HAP-1 (cell line): ENCODE measurements at places on chromosomes 13 and 19.

- no peak for DNase-seq
Observed at GRCh38 chr13:99063952-99064351, 86.1 kb upstream of the DOCK9 start.

- peak; percentile 5 for DNase-seq
Observed at GRCh38 chr13:113546571-113547237, 37.8 kb upstream of the TFDP1 start.

DNA sequence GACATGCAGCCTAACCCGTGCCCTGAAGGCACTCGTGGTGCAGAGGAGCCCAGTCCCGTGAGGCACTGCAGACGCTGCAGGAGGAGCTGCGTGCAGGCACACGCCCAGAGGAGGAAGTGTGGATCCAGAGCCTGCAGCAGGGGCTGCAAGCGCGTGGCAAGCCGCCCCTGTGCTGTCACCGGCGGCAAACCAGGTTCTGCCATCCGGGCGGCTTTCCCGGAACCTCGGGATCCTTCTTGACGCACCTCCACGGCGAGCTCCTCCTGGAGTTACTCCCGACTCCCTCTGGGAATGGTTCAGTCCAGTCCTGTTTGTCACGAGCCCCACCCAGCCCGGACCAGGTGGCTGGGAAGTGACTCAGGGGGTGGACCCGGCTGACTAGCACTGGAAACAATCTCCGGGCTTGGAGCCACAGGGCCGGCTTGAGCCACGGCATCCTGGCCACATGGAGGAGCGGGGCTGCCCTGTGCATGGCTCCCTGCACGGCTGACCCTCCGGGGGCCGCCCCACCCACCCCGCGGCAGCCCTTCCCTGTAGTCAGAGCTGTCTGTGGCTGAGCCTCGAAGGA lies 10.2 kb downstream of the DPP9 start:
- DNase-seq: no peak

- no peak for DNase-seq
Observed at GRCh38 chr19:14700711-14701375, 11.0 kb downstream of the ZNF333 start.

- DNase-seq: no peak
Observed at GRCh38 chr13:28442839-28443238, 52.1 kb downstream of the FLT1 start.

- DNase-seq: no peak
Observed at GRCh38 chr13:73142071-73142470, 83.3 kb downstream of the KLF5 start.

- DNase-seq: no peak
Observed at GRCh38 chr19:870314-870713, 10.8 kb downstream of the CFD start.

DNA sequence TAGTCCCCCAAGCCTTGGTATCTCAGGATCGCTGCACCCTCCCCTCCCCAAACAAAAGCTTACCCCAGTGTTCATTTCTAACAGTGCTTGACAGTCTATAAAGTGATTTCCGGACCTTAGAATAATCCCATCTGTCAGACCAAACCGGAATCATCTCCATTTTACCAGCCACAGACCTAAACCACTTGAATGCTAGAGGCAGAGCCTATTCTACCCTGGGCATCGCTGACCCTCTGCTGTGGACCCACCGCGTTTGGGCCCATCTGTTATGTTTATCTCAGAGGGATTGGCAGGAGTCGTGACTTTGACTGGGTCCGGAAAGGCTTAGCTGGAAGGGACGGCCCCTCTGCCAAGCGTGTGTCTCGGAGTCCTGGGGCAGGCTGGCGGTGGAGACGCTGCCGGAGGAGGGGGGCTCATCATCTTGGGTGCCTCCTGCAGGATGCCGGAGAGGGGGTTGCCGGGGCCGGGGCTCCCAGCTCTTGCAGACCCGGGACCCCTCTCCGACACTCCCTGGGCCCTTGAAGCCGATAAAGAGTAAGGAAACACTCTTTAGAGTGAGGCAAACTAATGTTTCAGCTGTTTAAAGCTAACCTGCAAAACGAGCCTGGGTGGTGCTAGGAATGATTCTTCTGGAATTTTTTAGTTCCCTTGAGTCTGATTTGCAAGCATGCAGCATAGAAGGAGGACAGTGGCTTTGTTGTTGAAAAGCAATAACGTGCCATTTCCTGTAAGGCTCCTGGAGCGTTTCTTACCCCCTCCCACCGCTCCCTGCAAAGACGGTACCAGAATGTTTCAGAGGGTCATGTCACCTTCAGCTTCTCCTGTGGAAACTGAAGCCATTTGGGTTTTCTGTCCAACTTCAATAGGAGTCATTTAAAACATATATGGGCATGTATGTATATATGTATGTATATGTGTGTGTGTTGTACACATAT lies 1.3 kb downstream of the SLC25A42 start:
- peak; percentile 50 for DNase-seq

DNA sequence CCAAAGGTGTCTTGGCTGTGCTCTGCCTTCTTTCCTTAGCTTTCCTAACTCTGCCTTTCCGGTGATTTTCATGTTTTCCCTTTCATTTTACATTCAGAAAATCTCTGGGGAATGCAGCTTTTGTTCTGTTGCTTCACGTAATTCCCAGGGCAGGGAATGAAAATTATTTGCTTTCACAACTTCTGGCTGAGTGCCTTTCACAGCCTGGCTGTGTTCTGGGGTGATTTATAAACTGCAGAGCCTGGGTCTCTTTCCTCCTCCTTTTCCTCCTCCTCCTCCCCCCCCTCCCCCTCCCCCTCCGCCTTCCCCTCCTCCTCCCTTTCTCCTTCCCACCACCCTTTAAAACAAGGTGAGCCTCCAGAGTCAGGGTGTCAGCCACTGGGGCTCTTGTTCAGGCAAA lies 84.3 kb downstream of the RNASEH2B start:
- DNase-seq: peak; percentile 41

DNA sequence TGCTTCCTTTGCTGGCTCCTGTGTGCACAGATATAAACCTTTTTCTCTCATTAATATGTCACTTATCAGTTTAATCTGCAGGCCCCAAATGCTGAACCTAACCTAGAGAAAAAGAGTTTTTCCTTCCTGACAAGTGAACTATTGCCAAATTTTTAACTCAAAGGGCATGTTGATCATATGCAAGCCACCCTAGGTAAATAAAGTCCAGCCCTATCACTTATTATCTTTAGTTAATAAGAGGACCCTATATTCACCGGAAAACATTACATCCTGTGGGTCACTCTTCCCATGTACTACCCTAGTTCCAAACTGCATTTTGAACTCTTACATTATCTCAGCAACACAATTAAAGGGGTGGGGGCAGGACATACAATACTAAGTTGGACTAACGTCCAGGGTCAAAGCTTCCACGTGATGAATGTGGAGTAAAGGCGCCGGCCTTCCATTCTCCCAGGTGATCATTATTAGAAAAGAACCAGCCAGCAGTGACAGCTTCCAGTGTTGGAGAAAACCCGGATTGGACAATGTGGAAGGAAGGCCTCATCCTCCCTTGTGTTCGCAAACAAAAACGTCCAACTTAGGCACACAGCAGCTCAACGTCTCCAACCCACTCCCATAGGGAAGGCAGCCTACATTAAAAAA lies 86.6 kb downstream of the STK24 start:
- DNase-seq: no peak

GRCh38 chr19:2455851-2456570 lies 748 bp downstream of the LMNB2 start:
- DNase-seq: no peak

DNA sequence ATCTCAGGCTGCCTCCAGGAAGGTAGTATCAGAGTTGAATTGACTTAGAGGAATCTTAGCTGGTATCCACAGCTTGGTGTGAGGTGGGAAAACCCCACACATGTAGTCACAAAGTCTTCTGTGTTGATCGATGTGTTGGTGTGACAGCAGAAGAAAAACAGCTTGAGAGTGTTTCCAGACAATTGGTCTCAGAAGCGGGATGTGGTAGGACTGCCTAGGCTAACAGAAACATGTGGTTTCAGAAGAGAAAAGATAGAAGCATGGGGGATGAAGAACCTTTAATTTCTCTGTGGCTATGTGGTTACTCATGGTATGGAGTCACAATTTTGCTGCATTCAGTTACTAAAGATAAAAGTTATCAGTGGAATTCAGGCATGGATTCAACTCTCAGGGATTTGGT lies 134.7 kb upstream of the SLITRK5 start:
- DNase-seq: no peak

DNA sequence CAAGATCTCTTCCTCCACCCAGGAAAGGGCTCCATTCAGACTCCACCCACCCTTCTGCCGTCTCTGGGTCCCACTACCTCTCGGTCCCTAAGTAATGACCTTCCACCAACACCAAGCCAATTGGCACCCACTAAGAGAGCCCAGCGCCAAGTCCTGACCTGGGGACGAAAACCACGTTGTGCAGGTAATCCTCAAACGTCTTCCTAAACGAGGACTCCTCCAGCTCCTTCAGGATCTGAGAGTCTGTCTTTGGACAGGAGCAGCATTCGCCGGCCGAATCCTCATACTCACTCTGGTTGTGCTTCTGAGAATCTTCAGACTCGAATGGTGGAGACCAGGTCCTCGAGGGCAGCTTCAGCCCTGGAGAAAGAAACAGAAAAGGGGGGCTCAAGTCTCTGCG lies 83.1 kb downstream of the ZNF557 start:
- no peak for DNase-seq

- DNase-seq: no peak
Observed at GRCh38 chr13:75724752-75725517, 88.8 kb downstream of the LMO7 start.

- no peak for DNase-seq
Observed at GRCh38 chr13:110326263-110326904, 19.3 kb downstream of the COL4A2 start.

- peak; percentile 57 for DNase-seq
Observed at GRCh38 chr19:5339950-5340636, 519 bp downstream of the PTPRS start.

- no peak for DNase-seq
Observed at GRCh38 chr13:78881054-78881453, 222.1 kb upstream of the OBI1 start.

- no peak for DNase-seq
Observed at GRCh38 chr13:100338275-100338674, 249.4 kb downstream of the PCCA start.

GRCh38 chr19:16820056-16820455 lies 9.1 kb upstream of the SIN3B start:
- DNase-seq: no peak

- no peak for DNase-seq
Observed at GRCh38 chr19:3211191-3211590, 13.3 kb upstream of the CELF5 start.

- DNase-seq: no peak
Observed at GRCh38 chr19:885536-886224, 7.3 kb downstream of the MED16 start.

DNA sequence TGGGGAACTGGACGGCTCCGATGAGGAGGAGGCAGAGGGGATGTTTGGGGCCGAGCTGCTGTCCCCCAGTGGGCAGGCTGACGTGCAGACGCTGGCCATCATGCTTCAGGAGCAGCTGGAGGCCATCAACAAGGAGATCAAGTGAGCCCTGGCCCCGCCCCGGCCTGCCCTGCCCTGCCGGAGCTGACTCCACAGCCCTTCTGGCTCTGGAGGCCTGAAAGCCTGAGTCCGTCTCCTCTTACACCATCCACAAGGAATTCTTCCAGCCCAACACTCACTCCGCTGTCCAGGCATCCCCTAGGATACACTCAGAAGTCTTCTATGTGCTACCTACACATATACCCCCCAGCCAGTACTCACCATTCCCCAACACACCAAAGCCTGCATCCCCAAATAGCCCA lies 17.4 kb downstream of the PPFIA3 start:
- DNase-seq: no peak

GRCh38 chr13:25675060-25675459 lies 303.3 kb downstream of the ATP8A2 start:
- DNase-seq: no peak

GRCh38 chr13:72457151-72457550 lies 270.3 kb downstream of the MZT1 start:
- DNase-seq: no peak

DNA sequence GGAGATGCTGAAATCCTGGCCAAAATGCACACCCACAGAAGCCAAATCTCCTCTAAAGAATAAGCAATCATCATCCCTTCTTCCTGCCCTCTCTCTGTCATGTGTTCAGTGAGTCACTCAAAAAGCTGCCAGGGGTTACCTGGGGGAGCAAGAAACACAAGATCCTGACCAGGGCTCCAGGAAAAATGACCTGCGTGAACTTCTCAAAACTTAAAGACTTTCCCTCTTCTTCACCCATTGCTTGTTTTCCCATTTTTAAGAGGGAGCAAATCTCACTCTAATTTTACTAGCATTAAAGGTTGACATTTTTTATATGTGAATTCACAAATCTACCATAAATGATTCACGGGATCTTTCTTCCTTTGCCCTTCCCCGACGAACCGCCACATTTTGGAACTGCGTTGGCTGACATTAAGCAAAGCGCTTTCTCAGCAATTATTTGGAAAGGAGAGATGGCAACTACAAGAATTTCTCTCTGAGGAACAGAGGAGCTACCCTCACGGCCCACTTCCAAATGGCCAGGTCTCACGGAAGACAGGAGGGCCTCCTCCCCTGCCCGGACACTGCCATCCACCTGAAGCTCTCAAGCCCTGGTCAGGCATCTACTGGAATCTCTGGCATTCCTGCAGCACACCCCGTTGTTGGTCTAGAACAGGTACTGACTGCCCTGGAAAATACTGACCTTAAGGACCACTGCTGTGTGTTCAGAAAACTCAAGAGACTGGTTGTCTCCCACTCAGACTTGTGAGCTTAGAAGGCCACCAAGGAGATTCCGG lies 14.2 kb downstream of the TSHZ3 start:
- DNase-seq: no peak

DNA sequence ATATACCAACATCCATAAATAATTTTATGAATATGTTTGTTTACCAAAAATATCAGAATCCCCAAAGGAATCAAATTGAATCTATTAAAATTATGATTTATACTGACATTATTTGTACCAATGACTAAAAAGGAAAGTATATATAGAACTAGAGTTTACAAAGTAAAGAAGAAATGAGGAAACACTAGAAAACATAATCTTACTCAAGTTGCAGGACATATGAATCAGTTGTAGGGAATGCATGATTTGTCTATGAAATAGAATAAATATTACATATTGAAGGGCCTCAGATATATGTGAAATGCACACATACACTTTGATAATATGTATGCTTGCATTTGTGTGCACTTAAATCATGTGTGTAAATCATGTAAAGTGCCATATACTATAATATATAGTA lies 1466.4 kb downstream of the EFNB2 start:
- DNase-seq: no peak

- no peak for DNase-seq
Observed at GRCh38 chr13:44778761-44779484, 202.8 kb upstream of the TSC22D1 start.
